NCI-H1694 treated with DMSO at 0.1 percent for 48 hours (cell line): ENCODE measurements at places on chromosomes 2 and 18.

DNA sequence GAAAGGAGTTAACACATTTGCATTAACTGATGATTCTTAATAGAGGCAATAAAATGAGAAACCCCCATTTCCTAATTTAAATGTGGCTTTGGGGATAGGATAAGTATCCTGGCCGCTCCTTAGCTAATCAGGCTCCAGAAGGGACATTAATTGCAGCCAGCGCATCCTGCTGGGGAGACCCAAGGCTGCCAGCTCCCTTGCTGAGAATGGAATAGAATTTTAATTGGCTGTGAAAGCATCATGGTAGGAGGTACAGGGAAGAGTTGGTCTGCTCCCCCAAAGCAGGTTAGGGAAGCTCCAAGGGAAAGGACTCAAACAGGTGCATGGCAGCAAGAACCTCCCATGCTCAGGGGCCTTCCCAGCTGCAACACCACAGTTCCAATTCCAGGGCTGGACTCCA lies 71.4 kb downstream of the MARCHF4 start:
- DNase-seq = no peak

GRCh38 chr2:200750323-200750910 lies 61.3 kb upstream of the BZW1 start:
- no peak for DNase-seq

GRCh38 chr2:19649142-19649541 lies 252.6 kb downstream of the TTC32 start:
- no peak for DNase-seq

DNA sequence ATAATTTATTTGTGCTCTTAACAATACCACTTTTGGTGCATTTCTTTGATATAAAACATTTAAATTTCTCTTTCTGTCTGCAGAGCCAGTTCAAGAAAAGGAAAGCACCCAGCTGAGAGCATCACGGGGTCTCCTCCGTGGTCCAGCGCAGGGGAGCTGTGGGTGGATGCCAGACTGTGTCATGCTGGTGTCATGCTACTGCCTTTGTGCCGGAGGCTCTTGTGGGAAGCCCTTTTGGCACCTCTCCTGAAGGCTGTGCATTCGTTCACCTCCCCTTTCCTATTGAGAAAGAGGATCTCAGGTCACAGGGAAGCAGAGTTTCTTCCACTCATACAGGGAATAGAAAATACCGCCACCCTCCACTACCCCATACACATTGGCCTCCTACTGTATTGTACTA lies 450.4 kb downstream of the GALR1 start:
- no peak for DNase-seq

GRCh38 chr2:45653122-45653913 lies 1.8 kb downstream of the PRKCE start:
- DNase-seq = no peak

DNA sequence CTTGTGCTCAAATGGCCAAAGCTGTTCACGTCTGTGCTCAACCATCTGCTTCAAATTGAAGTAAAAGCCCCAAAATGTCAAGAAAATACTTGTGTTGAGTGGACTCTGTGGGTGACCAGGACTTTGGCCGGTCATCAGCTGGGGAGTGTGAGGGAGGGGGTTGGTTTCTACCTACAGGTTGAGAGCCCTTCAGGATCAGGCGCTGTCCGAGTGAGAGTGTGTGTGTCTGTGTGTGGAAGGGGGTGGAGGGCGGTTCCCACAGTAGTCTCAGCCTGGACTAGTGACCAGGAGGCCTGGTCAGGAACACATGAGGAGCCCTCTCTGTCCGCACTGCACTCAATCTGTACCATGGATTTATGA lies 34.2 kb downstream of the ATOH8 start:
- no peak for DNase-seq

DNA sequence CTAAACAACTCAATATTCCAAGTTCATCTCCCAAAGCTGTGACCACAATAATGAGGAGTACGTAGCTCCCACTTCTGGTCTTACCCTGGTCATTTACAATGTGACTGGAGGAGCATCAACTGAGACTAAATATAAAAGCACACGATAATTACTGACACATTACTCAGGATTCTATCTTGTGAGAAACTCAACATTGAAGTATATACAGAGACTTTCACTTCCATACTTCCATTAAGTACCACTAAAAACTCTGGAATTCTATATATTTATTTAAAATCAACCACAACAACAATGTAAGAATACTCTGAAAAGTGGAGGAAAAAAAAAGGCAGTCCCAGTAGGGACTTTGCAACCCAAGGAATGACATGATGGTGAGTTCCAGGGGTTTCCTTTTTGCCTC lies 61.4 kb downstream of the XDH start:
- DNase-seq = no peak

DNA sequence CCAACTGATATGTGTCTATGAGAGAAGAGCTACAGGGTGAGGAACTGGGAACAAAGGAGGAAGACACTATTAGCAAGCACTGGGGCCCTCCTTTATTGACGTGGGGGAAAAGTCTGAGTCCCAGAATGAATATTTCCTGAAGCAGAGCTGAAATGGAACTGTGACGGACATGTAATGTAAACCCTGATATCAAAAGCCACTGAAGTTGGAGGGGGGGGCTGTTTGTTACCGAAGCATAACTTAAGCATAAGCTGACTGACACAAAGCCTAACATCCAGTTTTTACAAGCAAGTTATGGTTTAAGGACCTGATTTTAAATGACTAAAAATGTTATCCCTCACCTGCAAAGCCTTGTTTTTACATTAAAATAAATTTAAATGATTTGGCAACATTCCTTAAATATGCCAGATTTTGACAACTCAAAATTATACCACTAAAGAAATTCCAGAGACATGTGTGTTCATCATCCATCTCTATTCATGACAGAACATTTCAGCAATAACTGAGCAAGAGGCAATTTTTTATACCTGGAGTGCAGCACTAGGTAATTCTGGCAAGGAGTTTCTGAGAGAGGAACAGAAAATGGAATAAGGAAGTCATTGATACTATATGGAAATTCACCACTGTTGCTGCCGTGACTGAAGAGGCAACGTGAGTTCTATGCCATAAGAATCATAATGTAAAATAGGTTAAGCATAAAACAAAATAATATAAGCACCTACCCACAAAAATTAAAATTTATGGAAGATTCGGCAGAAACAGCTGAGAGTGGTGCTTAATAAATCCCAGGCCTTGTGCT lies 186.0 kb downstream of the AFF3 start:
- no peak for DNase-seq

- peak; percentile 32 for DNase-seq
These were observed 428 bp downstream of the TCF4 start for GRCh38 chr18:55587418-55588110.

DNA sequence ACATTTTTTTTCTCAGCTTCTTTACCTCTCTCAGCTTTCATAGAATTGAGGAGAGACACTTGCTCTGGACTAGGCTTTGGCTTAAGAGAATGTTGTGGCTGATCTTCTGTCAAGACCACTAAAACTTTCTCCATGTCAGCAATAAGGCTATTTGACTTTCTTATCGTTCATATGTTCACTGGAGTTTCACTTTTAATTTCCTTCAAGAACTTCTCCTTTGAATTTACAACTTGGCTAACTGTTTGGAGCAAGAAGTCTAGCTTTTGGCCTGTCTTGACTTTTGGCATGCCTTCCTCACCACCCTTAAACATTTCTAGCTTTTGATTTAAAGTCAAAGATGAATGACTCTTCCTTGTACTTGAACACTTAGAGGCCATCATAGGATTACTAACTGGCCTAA lies 104.4 kb upstream of the SLC39A10 start:
- DNase-seq = no peak

DNA sequence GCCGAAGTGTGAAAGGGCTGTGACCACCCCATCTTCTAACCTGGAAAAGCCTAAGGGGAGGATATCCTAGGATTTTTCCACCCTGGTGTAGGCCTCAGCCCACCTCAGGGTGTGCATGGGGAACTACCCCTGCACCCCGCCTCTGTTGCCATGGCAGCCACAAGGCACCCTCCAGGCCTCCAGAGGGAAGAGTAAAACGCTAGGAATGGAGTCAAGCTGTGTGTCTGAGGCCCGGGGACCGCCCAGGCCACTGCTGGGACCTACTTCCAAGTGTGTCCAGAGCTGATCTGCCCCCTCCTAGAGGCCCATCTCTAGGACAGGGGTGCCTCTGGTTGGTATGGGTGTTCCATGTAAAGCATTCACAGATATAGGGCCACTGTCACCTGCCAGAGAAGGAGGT lies 86.7 kb downstream of the PLB1 start:
- DNase-seq = no peak

DNA sequence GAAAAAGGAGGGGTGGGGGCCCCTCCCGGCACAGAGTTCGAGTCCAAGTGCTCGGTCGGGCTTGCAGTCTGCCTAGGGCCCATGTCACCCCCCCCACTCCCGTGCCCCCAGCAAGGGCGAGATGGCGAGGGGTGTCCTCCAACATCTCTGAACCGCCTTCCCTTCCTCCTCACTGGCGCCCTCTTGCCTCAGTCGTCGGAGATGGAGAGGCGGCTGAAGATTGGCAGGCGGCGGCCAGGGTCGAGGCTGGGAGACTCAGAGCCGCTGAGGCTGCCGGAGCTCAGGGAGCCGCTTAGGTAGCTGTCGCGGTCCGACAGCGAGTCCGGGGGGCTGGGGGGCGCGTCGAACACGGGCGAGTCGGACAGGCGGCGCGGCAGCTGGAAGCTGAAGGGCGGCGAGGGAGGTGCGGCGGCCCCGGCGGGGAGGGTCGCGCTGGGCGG lies 2.3 kb downstream of the ZFP36L2 start:
- no peak for DNase-seq
